ENCODE measurements at places on chromosomes 7 and 10. TPM values are rescaled to one million over a fixed set of nuclear protein-coding genes. Genes with fewer than 3 reads are reported as not detected.

The MRLN gene
- total RNA-seq, result not detected

GRCh38 chr7:80611779-80612178, 26.7 kb upstream of the CD36 start:
- DNase-seq, result peak; percentile 68

DNA sequence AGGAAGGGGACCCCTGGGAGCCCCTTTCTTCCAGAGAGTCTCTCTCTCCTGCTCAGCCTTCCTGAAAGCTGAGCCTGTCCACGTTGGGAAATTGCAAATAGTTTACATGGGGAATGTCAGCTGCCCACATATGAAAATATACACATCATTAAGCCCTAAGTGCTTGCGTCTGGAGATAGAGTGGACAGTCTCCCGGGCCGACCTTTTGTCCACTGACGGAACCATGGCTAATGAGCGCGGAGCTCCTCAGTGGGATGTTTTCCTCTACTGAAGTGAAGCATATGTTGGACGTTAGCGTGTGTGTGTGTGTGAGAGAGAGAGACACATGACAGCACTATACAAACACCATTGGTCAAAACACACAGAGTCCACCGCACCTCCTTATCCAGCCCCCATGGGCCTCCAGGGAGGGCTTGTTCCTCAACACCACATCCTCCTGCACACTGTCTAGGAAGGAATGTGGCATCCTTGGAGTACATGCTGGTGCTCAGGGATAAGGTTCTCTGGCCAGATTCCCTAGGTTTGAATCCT, 128.4 kb downstream of the RGS10 start:
- DNase-seq, result peak; percentile 23

- peak; percentile 31 for DNase-seq
These were observed 105.2 kb upstream of the PPIF start for GRCh38 chr10:79241990-79242619.

DNA sequence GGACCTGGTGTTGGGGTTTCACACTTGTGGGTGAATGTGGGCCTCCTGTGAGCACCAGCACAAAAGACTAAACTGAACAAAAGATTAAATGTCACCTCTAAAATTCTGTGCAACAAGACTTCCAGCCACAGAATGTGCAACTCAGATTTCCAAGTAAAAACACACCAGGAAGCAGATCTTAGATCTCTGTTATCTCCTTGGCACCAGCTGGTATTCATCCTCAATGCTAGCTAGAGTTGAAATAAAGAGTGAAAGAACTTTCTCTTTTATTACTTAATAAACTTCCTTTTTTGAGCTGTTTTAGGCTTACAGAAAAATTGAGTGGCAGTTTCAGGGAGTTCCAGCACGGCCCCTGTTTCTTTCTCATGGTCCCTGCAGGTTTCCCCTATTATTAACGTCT, 40.2 kb downstream of the EGFR start:
- no peak for DNase-seq

- DNase-seq, result no peak
These were observed 373.5 kb downstream of the KCNMA1 start for GRCh38 chr10:77264107-77264506.

All from fibroblast of the aortic adventitia (primary cell).